ENCODE measurements at places on chromosomes 11 and 22.

DNA sequence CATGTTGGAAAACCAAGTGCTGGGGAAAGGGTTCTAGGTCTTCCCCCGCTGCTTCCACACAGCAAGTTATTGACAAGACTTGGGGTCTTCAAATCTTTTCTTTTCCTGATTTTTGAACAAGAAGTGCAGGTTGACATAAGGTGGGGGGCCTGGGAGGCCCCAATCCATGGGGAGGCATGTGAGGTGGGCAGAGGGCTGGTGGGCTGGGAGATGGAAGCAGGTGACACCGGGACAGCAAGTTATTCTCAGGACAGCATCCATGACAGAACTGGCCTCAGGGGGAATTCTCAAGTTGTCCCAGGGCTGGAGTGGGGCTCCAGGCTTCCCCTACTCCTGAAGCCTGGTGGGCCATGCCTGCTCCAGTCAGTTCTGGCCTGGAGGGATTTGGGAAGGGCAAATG, 5.5 kb downstream of the FGF19 start:
- no peak for DNase-seq

- no peak for DNase-seq
Observed at GRCh38 chr22:41487037-41487935, 18.4 kb downstream of the ACO2 start.

DNA sequence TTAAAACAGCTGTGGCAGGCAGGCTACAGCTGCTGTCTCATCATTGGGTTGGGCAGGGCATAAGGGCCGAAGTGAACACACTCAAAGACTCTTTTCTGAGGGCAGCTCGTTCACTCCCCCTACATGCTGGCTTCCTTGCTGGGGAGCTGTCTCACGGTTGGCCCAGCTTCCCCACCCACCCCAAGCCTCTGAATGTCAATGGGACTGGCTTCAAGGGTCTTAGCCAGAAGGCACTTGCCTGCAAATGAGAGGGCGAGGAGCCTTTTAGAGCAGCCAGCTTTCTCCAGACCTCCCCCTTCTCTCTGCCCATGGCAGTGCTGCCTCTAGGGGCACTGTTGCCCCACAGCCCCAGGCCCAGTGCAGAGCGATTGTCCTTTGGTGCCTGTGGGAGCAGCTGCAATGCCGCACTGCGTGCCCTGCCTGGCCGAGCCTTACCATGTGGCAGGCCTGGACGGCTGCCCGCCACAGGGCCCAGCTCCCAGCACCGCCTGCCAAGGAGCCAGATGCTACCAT, 94.7 kb upstream of the RASSF10 start:
- DNase-seq: no peak

GRCh38 chr11:88318017-88318416, 19.5 kb downstream of the CTSC start:
- DNase-seq: no peak

- no peak for DNase-seq
Observed at GRCh38 chr11:44602891-44603310, 37.4 kb downstream of the CD82 start.

- no peak for DNase-seq
Observed at GRCh38 chr22:49021926-49022815, 805.5 kb downstream of the BRD1 start.

Data from stimulated activated CD8-positive, alpha-beta memory T cell treated with anti-CD3 and anti-CD28 coated beads, Interleukin-4, amount 100 ng/mL, for 1 hour (primary cell).